ENCODE measurements at places on chromosomes 5 and 9.
A peak's percentile ranks its signal among the peaks of the same experiment; 100 is the strongest.

DNA sequence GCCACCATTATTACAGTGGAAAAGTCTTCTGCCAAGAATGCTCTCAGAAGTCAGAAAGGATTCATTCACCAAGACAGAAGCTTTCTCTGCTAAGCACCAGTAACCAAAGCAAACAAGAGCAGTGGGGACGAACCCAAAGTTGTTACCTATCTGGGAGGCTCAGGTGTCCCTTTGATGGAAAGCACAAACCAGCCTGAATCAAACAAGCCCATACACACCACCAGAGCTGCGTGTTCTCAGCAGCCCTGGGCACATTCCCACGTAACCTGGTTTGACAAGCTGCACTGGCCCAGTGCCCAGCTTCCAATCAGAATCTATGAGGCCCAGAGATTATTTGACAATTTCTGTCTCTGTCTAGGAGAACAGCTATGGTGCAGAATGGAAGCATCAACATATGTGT is 252.6 kb downstream of the ACTL7B start:
- no peak for DNase-seq

DNA sequence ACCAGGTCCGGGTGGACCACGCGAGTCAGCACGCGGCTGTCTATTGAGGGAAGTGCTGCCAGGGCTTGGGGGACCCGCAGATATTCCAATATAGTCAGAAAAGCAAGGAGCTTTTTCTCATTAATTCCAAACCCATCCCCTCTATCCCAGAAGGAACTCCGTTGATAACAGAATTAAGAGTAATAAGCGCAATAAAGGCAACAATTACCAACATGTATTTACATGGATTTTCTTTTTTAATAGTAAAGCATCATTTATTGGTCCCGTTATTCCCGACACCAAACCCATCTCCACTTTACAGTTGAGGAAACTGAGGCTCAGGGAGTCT is 7.7 kb downstream of the PHF19 start:
- no peak for DNase-seq

DNA sequence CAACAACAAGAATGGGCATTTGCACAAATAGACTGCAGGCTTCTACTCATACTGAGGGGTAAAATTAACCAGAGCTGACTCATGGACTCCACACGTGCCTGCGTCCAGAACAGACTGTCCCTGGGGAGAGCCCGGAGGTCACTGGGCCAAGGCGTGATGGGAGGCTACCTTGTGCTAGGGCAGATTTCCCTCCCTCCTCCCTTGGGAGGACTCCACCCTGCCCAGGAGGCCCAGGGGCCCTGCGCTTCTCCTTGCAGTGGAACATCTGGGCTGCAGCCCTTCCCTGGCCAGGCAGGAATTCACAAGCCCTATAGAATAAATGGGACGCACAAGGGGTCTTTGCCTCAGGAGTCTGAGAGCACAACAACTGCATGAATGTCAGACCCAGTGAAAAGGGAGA is 35.6 kb downstream of the IRX2 start:
- DNase-seq = no peak

GRCh38 chr5:15959370-15960164 is 220.0 kb downstream of the MARCHF11 start:
- DNase-seq = no peak

DNA sequence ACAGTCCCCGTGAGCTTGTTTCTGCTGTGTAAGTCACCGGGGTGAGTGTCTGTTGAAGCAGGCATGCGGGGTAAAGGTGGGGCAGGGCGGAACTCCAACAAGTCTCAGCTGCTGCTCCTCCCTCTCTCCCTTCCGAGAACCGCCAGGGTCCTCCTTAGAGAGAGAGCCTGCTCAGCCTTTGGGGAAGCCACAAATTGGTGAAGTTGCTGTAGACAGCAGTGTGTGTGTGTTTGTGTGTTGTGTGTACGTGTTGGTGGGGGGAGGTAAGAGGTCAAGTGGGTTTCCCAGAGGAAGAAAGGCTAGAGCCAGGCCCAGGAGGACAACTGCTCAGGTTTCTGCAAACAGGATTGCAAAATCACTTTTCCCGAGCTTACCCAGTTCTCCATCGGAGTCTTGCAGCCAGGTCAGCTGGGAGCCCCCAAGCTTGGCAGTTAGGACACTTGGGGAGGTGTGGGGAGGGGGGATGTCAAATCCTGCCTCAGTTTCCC is 38.9 kb upstream of the DAB2IP start:
- DNase-seq = no peak

DNA sequence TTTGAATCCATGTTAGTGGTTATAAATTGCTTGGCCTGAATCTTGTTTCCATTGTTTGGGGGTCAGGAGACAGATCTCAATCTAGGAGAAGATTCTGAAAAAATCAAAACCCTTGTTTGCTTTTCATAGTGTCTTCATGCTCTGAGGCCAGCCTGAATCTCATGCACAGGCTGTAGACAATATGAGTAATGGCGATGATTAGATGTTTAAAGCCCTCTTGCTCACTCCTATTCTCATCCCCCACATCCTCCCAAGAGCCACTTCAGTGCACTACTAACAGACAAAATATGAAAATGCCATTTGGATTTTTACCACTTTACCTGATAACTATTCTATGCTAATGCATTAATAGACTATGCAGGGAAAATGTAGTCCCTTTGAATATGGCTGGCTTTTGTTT is 129.4 kb downstream of the NUDT12 start:
- no peak for DNase-seq

DNA sequence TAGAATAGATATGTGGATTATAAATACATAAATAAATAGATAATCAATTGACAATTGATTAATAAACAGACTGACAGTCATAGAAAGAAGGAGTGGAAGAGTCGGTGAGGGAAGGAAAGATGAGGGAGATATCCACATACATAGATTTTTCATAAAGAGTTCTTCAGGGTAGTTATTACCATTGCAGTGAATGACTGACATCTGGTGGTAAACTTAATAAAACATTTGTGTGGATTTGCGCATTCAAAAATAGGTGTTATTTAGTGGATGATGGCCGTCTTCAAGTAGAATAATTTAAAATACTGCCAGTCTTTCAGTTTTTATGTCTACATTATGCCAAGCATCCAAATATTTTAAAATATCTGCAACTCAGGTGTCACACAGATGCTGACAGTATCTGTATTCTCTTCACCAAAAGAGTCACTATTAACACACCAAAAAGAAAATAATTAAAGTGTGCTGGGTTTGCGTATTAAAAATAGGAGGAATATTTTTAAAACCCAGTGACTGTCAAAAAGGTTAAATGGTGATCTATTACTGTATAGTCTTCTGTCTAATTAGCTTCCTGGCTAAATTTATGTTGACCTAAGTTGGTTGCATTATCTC is 78.8 kb downstream of the GIN1 start:
- peak; percentile 64 for DNase-seq

DNA sequence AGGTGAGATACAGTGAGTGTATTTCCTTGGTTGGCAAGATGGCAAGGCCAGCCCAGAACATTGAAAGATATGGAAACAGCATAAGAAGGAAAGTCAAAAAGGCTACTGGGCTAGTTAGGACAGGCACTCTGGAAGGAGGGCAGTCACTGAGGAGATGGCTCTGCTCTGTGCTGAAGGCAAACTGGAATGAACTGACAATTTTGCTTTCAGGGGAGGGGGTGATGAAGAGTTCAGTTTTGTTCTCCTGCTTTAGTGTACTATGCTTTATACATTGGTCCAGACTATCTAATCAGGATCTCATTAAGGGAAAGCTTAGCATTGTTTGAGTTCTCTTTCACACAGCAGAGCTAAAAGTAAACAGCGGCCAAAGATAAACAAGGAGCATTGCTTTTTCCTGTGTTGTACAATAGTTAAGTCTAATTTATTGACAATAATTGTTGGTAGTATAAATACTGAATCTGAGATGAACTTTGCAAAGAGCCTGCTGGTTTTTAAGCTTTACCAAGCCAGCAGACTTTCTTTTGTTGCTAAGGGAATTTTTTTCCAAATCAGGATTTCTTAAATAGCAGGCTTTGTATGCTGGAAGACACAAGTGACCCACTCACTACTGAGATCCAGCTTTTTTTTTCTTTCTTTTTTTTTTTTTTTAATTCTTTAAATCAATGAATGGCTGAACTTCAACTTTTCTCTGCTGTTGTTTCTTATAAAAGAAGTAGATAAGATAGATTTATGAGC is 355.5 kb downstream of the ARRDC3 start:
- peak; percentile 38 for DNase-seq

DNA sequence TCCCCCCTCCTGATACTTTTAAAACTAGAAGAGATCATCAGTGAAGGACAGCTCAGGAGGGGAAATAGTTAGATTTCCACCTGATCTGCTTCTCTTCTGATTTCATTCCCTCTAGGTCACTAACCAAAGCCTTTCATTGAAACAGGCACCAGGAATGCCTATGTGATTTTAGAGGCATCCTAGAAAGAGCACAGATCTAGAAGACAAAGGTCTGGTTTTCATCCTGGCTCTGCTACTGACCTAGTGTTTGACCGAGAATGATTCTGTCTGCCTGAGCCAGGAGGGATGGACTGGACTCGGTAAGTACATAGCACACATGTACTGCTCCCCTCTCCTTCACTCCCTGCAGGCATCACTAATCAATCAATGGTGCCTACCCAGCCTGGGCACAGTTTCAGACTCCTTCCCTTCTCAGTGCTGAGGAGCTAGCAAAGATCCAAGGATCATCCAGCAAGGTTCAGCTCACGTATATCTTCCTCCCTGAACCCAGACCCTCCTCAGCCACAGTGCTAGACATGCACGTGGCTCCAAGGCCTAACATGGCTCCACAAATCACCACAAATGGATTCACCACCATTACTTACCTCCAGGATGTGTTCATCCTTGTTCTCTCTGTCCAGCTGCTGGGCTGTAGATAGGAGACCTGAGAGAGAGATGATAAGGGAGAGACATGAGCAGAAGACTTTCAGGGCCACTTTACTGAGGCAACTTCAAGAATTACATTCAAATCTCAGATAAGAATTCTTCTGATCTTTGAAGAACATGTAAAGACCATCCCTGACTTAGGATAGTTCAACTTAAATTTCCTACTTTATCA is 35.2 kb downstream of the FAT2 start:
- DNase-seq = no peak

DNA sequence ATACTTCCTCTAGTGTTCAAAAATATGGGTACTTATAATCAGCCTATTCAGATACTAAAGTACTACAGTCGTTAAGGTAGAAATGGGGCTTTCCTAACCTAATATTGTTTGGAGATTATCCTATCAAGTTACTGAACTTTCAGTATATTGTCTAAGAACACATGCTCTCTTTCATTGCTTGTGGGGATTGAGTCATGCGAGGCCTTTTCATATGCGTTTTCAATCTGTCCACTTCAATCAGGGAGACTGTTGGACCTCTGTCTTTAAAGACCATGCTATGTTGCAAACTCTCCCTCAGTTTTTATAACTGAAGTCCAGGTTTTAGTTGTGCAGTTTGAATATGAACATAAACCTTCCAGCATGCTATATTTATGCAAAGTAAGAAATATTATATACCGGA is 15.0 kb downstream of the PRR16 start:
- DNase-seq = peak; percentile 100

- DNase-seq = no peak
Observed at GRCh38 chr5:143168921-143169810, 234.3 kb downstream of the NR3C1 start.

DNA sequence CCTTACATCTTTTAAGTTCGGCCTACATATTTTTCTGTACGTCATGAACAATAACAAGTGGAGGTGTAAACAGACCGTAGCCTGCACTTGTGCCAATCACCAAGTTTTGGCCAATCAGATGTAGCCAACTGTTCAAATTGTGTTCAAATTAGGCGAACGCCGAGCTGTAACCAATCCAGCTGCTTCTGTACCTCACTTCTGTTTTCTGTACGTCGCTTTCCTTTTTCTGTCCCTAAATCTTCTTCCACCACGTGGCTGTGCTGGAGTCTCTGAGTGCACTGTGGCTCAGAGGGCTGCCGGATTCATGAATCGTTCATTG is 26.4 kb downstream of the TRIM14 start:
- DNase-seq = no peak
